ENCODE measurements at places on chromosomes 12 and 14.

DNA sequence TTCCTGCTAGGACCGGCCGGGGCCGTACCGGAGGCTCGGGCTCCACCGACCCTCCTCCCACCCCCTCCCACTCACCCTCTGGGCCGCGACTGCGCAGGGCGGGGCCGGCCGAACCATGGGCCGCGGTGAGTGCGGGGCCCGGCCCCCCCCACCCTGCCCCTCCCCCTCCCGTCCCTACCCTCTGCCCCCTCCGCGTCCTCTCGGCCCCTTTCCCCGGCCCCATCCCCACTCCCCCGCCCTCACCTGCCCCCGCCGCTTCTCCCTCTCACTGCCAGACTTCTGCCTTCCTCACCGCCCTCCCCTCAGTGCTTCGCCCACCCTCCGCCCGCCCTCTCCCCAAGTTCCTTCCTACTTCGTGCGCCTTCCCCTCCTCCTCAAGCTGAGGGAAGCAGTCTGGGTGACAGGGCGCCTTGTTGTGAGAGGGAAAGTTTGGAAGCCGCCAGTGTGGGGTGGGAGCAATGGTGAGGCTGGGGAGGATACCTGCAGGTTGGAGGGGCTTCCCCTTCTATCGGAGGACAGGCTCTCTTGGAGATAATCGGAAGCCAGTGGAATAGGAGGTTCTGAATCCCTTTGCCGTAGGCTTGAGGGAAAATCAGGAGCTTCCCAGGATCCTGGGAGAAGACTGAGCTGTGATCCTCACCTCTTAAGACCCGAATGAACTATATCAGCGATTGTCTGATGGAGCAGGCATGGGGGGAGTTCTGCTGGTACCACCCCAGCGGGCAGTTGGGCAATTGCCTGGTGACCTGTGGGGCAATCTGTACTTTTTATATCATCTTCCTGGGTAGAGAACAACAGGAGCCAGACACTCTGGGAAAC, 472 bp downstream of the MBD6 start:
- no peak for DNase-seq

- no peak for DNase-seq
Measured at GRCh38 chr14:105711841-105712460, 185.6 kb downstream of the TMEM121 start.

DNA sequence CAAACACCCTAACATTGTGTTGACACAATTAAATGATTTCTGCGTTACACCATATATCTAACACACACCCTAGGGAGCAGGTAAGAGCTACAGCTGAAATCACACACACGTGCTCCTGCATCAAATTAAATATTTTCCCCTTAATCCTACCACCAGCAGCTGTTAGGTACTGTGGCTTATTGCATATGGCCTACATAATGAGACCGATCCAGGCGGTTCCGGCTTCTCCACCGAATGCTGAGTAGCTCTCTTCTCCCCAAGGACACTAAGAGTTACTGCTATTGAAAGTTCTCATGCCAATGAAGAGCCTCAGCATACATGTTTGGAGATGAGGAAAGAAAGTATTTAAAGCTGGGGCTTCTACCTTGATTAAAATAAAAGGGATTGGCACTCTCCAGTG, 472.2 kb upstream of the STXBP6 start:
- DNase-seq: no peak

- no peak for DNase-seq
Measured at GRCh38 chr12:59314209-59314608, 281.6 kb upstream of the SLC16A7 start.
